ENCODE measurements at places on chromosomes 6 and 20.

DNA sequence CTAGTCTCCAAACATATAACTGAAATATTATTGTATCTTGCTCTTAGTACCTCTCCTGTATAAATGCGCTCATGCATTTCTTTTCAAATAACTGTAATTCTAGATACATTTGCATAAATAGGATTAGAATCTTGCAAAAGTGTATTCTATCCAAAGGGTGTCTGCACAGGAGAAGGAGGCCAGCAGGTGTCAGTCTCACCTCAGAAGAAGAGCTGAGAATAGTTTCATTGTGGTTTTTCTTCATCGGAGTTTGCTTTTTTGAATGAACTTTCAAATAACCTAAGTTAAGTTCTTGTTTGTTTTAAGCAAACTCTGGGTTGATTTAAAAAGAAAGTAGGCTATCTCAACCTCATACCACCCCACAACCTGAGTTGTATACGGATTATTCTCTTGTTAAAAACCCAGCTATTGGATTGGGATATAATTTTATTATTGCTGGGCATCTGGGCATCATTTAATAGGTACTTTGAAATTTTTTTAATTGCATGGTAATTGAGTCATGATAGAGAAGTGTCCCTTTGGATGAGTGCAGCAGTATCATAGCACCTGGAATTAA is 125.0 kb upstream of the MLIP start:
- no peak for DNase-seq

- no peak for DNase-seq
Measured at GRCh38 chr20:4999788-5000187, 1.5 kb downstream of the SLC23A2 start.

DNA sequence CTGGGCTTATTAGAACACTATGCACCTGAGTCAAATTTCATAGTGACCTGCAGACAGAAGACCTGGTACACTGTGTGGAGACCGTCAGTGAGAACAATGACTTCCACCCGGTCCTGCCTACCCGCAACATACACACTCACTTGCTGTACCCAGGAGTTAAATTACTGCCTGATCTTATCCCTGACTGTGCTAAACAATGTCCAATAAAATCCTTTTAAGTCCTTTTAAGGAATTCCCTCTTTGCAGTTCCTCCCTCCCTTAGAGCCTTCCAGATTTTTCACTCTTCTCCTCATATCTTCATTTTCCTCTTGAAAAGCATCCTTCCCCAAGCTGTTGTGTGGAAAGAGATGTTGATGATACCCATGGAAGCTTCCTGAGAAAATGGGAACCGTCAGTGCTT is 3.4 kb upstream of the KCNG1 start:
- no peak for DNase-seq

DNA sequence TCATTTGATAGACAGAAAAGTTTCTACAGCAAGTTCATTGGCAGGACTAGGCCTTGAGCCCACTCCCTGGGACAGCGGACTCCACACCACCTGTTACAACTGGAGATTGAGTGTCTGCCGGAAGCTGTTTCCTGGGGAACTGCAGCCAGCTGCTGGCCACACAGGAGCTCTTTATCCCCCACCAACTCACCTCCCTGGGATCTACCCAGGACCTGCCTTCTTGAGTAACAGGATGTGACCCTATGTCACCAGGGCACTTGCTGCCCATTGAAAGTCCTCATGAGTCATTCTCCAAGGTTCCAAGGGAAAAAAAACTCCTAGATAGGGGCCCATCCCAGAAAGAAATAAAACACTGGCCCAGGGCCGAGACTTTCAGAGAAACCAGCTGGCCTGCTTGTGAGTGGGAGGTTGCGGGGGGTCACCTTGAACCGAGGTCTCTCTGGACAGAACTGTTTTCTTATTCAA is 37.4 kb upstream of the SLC9A8 start:
- DNase-seq = no peak

DNA sequence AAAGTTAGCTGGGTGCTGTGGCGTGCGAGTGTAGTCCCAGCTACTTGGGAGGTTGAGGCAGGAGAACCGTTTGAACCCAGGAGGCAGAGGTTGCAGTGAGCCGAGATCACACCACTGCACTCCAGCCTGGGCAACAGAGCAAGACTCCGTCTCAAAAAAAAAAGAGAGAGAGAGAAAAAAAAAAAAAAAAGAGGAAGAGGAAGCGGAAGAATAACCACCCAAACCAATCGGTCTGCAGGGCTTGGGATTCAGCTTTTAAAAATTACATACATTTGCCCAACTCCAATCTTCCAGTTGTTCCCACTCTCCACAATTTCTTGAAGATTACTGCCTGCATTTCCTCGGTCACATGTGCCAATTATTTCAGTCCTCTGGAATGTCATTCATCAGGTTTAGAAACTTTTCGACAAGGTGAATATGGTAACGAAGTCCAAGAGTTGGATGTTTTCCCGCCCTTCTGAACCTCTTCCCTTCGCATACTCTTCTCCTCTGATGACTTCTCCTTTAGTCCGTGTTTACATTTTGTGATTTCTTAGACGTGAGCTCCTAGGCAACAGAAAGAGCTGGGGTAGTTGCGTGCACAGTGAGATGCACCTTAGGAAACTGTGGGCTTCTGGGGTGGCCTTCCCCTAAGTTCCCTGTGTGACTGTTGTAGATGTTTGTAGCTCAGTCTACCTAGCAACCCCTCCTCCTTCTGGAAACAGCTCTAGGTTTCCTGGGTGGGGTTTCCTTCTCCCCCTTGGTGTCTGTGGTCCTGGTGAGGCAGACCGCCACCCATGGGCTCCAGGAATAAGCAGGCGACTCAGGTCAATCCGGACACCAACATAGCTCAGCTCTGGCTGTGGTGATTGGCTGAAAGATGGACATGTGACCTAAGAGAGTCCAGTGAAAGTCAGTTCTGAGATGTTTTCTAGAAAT is 63.0 kb upstream of the NCOA3 start:
- DNase-seq = no peak

DNA sequence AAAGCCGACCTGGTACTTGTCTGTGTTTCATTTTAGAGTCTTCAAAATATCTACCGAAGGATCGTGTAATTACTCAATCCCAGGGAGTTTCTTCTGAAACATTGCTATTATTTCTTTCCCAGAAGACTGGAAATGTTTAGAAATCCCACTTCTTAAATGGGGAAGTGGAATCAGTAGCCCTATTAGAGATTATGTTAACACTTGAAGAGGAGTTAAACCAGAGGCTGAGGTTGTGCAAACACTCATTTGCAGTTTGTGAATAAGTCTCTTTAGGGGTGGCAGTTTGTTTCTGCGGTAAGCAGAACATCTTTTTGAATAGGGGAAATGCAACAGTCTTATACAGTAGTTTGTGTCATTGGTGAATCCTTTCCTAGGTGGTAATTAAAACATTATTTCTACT is 21.3 kb downstream of the DSP start:
- no peak for DNase-seq

DNA sequence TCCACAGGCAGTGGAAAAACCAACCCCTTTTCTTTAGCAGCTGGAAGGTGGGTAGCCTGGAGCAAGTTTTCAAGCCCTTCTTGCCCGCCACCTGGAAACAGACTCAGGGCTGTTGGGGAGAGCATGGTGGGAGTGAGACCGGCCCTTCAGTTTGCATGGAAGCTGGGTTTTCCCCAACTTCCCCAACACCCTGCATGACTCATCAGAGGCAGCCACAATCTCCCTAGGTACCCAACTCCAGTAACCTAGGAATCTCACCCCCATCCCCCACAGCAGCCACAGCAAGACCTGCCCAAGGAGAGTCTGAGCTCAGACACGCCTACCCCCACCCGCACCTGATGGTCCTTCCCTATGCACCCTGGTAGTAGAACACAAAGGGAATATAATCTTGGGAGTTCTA is 86.3 kb upstream of the IRAK1BP1 start:
- DNase-seq = no peak

GRCh38 chr6:70327036-70327435 is 24.2 kb upstream of the COL9A1 start:
- DNase-seq = no peak

DNA sequence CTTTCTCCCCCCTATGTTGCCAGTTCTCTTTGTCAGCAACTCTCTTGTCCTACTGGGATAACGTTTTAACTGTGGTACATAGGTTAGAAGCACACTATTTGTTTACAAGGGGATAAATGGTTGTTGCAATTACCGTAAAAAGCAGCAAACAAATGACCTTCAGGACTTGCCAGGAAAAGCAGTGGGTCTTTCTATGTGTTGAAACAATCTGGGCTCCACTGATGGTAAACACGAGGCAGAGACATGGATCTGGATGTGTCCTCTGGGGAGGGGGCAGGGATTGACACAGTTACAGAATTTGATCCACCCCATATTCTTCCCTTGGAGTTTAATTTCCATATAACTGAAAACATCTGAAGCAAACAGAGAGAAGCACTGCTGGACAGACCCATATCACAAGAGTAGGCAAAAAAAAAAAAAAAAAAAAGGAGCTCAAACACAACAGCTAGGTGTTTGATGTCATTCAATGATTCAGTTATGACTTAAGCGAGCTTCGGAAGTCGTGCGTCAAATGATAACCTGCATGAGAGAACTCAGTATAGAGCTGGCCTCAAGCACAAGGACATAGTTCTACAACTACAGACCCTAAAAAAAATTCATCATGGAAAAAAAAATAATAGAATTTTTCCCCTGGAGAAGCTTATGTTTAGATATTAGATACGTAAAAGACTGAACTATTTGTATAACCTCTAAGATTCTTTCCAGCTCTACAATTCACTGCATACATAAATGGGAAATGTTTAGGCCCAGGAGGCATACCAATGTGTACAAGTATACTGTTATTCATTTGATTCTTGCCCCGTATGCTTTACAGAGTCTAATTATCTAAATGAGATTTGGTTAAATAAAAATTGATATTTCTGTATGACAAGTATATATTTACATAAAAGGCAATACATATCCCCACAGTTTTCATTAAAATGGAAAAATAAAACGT is 127.7 kb downstream of the ALDH8A1 start:
- no peak for DNase-seq

- DNase-seq = no peak
Measured at GRCh38 chr6:144928847-144929246, 643.7 kb downstream of the UTRN start.

DNA sequence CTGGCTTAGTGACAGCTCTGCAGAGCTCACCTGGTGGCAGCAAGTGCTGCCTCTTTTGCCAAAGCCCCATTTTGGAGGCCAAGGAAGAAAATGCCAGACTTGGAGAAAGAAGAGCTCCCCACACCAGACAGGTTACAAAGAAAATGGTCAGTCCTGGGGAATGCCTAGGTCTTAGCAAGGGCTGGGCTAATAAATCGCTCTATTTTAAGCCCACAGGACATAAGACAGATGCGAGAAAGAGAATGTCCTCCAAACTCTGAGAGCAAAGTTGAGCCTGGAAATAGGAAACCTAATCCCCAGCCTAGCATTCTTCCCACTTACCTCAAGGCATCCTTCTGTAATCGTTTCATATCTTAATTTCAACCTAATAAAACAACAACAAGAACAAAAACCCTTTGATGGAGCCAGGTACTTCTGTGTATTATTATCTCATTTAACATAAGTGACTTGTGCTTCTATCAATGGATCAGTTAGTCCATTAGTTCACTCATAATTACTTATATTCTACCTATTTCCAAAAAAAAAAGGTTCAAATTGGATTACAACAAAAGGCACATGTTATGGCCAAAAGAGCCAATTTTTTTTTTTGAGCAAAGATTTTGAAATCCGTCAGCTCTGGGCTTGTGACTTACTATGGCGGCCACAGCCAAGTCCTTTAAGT is 40.4 kb upstream of the FAM83C start:
- DNase-seq = no peak

- no peak for DNase-seq
Measured at GRCh38 chr20:44784688-44785087, 25.7 kb downstream of the RIMS4 start.

DNA sequence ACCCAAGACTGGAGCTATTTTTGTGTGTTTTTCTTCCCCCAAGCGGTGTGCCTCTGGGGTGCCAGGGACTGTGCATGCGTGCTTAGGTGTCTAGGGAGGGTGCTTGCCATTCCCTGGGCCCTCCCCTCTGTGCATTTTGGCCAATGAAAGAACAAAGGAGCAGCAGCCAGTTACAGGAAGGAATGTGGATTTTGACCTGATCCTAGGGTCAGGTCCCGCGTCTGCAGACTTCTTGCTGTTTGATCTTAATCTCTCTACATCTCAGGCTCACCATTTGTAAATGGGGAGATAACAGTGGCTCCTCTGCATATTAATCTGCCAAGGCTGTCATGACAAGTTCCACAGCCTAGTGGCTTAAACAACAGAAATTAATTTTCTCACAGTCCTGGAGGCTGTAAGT is 699.1 kb downstream of the QKI start:
- DNase-seq = no peak

DNA sequence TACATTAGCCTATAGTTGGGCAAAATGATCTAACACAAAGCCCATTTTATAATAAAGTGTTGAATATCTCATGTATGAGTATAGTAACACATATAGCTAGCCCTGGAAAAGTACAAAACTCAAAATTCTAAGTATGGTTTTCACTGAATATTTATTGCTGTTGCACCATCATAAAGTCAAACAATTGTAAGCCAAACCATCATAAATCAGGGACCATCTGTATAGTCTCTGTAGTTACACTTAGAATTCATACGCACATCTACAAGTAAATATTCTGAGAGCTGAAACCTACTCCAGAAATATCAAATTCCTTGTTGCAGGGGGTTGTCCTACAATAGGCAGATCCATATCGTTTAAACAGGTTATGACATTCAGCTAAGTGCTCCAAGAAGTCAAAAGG is 817.3 kb downstream of the BCKDHB start:
- DNase-seq = no peak

GRCh38 chr20:5372371-5372770 is 55.6 kb upstream of the PROKR2 start:
- no peak for DNase-seq

- no peak for DNase-seq
Measured at GRCh38 chr20:36277546-36277945, 28.6 kb upstream of the DLGAP4 start.

DNA sequence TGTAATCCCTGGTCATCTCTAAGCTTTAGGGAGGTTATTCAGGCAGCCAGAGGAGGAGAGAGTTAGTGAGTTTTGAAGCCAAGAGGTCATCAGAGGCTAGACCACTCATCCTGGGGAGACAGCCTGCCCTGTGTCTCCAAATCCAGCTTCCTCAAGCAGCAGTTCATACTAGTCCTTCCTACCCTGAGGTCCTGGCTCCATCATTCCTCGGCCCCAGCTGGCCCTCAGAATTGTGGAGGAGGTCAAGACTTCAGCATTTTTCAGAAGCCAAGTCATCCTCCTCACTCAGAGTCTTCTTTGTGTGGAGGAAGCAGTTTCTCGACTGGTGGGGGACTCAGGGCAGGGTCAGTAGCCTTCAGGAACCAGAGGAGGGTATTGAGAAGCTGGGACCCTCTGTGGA is 12.4 kb upstream of the KIAA1755 start:
- DNase-seq = no peak

GRCh38 chr6:6256886-6257285 is 63.6 kb downstream of the F13A1 start:
- no peak for DNase-seq

DNA sequence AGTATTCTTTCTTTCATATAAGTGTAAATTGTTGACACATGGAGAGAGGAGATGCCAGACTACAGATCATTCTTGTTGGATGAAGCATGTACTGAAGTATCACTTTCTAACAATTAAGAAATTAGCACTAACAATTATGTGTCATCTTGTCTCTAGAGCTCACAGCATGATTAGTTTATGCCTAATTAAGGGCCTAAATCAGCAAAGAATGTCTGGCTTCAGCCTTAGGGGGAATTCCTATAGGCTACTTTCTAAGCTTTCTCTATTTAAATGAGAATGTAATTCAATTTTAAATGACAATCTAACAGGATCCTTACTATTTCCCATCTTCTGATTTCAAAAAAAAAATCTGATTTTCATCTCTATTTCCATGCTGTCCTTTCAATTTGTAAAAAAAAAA is 371.0 kb downstream of the EPHA7 start:
- DNase-seq = no peak

GRCh38 chr6:7684843-7685242 is 41.1 kb upstream of the BMP6 start:
- no peak for DNase-seq
